Renal cortex interstitium (tissue), 15 donors: ENCODE measurements at places on chromosomes 7 and 10. TPM values are rescaled to one million over a fixed set of nuclear protein-coding genes. Genes with fewer than 3 reads are reported as not detected.

GRCh38 chr10:102243309-102243708 lies 2.0 kb upstream of the PITX3 start:
- DNase-seq, result no peak

The ODAD2 gene
- polyA plus RNA-seq, result 0.73 TPM

- DNase-seq, result no peak
These were observed 605.4 kb upstream of the FZD8 start for GRCh38 chr10:36247478-36247877.

GRCh38 chr7:104410742-104411141 lies 82.3 kb downstream of the LHFPL3 start:
- no peak for DNase-seq

- DNase-seq, result no peak
These were observed 180.7 kb downstream of the CPEB3 start for GRCh38 chr10:92110039-92110794.

DNA sequence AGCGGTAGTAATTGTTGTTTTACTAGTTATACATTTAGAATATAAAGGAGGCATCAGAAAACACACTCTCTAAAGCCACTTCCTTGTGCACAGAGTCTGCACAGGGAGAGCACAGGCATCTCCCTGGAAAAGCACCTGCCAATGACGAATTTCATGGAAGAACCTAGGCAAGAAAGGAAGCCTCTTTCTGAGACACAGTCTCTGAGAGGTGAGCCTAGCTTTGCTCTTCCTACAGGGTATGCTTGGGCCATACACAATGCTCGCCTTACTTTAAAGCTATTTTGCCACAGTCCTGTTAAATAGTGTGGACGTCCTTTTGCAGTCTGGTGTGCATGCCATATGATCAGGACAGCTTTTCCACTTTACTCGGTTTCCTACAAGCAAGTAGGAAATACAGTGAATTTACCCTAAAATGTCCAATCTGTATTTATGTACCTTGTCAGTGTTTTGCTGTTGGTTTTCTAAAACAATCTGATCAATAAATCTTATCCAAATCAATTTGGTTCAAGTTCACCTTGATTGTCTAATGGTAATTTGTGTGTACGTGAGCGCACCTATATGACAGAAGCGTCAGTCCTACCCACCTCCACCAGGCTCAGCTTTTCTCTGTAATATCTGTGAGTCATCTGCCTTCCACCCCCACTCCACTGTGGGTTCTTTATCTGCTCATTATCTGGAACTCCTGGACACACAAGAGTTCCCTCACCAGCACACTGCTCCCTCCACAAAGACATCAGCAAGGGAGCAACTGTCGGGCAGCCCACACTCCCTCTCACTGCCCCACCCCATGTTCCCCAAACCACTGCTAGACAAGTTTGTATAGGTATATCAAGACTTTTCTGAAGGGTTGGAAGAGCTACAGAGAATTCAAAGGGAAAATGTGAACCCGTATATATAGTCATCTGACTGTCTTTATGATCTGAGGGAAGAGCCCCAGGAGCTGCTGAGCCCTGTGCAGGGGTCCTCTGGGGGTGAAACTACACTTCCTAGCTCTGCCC lies 65.2 kb downstream of the KLHDC10 start:
- no peak for DNase-seq

DNA sequence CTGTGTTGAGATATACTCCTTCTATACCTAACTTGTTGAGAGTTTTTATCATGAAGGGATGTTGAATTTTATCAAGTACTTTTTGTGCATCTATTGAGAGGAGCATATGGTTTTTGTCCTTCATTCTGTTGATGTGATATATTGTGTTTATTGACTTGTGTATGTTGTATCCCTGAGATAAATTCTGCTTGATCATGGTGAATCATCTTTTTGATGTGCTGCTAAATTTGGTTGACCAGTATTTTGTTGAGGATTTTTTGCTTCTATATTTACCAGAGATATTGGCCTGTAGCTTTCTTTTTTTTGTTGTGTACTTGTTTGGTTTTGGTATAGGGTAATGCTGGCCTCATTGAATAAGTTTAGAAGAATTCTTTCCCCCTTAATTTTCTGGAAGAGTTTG lies 32.4 kb downstream of the NEURL1 start:
- no peak for DNase-seq

DNA sequence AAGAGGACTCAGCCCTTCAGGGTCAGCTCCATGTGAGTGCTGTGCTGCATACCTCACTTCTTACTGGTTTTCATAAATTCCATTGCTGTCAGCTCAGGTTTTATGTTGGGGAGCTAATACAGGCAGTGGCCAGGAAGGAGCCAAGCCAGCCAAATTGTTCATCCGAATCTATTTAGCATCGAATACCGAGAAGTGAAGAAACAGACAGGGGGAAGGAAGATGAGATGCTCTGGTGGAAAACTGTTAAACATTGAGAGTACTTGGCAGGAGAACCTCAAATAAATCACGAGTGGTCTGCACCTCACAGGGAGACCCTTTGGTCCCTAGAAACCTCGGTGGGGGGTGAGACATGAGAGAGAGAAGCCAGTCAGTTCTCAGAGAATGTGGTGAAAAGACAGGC lies 196.0 kb upstream of the TMEM72 start:
- DNase-seq, result no peak

- no peak for DNase-seq
These were observed 109.3 kb downstream of the CPEB3 start for GRCh38 chr10:92181575-92181974.

DNA sequence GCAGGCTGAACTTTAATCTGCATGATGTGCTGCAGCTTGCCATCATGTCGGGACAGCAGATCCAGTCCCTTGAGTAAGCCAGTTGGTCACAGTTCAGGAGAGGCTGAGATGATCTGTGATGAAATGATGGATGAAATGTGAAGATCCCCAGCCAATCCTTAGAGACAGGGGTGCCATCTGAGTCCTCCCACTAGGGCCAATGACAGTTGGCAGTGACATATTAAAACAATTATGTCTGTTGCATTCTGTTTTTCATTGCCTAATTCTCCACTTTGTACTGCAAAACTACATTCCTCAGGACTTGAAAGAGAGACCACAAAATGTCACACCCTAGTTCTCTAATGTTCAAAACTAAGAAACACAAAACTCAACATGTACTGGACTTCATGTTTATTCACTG lies 66.3 kb upstream of the CAV2 start:
- DNase-seq, result no peak

- DNase-seq, result no peak
These were observed 287.9 kb upstream of the KLF14 start for GRCh38 chr7:131021902-131022301.

GRCh38 chr10:2985729-2986232 lies 81.6 kb upstream of the PFKP start:
- no peak for DNase-seq

DNA sequence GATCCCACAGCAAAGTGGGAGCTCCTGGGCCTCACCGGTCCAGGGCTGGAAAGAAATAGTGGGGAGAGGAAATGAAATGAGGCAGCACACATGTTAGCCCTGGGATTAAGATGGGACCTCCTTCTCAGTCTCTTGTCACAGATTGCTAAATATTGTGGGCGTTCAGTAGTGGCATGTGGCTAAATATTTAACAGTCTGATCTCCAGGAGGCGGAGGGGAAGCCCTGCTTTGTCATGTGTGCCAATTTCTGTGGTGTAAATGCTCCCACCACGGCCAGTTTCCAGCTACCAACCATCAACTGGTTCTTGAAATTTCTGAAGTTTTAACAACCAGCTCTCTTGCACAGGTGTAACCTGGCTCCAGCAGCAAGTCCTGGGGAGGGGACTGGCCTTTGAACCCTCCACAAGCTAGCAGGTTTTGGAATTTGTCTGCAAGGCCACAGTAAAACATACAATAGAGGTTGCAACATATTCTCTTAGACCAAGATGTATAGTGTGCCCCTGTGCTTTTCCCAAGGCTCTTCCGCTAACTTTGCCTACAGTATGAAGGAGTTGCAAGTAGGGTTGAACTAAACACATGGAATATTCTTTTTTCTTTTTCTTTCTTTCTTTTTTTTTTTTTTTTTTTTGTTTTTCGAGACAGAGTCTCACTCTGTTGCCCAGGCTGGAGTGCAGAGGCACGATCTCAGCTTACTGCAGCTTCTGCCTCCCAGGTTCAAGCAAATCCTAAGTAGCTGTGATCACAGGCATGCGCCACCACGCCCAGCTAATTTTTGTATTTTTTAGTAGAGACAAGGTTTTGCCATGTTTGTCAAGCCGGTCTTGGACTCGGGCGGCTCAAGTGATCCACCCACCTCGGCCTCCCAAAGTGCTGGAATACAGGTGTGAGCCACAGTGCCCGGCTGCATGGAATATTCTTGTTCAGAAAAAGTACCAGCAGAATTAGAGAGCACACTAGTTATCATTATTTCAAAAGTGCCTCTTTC lies 103.1 kb upstream of the PCBD1 start:
- no peak for DNase-seq
